ENCODE measurements at places on chromosomes 3 and 15.

- no peak for DNase-seq
Observed at GRCh38 chr3:139642996-139643395, 34.8 kb downstream of the NMNAT3 start.

DNA sequence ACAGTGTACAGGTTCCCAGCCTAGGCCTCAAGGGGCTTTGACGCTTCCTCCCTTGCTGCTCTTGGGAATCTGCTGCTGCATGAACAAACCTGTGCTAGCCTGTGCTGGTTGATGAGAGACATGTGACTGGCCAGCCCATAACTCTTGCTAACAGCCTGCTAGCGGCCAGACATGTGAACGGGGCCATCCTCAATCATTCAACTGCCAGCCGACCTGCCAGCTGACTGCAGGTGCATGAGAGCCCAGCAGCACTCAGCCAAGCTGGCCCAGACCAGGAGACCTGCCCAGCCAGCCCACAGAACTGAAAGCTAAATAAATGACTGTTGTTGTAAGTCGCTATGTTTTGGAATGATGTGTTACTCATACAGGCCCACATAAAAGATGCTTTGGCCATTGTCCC, 82.4 kb upstream of the DLG1 start:
- DNase-seq, result no peak

- DNase-seq, result no peak
Observed at GRCh38 chr3:4458961-4459360, 8.1 kb downstream of the SUMF1 start.

DNA sequence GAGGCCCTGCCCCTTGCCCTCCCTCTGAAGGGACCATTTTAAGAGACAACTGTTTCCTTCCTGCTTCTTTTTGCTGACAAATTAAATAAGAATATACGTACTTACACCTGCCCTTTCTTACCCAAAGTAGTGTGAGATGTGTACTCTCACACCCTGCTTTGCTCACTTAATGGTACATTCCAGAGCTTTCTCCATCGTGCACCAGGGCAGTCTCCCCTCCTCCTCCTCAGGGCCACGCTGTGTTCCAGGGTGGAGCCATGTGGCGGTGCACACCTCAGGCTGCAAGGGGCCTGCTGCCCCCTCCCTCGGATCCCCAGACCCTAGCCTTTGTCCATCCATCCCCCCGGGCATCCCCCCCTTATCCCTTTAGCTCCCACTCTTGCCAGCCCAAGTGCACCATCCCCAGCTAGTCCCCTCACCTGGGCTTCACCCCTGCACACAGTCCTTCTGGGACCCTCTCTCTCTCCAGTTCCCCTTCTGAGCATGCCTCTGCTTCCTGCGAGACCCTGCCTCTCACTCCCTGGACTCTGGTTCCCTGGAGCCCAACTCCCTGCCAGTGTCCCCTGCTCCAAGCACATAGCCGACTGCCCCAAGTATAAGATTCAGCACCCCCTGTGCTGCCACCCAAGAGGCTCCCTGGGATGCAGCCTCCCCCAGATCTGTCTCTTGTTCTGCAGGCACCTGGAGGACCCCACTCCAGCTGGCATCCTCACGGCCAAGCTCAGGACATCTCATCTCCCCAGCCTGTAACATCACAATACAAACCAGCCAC, 89.5 kb upstream of the IQSEC1 start:
- no peak for DNase-seq

DNA sequence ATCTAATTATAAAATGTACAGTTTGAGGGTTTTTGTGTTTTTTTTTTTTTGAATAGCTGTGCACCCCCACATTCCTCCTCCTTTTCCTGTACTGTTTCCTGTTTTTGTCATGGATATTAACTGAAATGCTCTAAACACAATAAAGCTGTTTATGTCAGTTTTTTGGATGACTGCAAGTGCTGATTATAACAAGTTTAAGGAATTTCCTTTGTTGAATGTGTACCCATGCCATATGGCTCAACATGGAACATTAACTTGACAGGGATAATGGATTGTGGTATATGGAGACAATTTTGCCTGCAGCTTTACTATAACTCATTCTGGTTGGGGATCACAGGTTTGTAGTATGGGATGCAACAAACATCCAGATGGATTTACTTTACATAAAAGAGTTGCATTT, 216.4 kb downstream of the TCF12 start:
- no peak for DNase-seq

DNA sequence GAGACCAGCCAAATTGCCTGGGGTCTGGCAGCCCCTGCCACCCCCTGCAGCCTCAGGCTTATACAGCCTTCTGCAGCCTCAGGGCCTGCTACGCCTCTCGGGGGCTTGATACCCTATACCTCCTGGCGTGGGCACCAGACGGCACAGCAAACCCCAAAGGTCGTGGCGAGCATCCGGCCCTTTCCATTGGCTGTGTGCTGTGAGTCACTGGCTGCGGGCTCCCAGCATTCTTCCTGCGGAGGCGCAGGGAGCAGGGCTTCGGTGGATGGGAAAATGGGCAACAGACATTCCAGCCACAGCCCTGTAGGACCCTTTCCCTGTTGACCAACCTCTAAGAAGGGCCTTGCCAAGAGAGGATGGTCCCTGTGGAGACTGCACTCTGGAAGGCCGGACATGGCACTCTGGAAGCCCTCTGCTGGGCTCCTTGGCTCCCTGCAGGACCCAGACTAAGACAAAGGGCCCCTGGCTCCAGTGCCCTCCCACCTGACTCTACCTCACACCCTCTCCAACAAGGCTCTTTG, 59.6 kb downstream of the ITGA11 start:
- no peak for DNase-seq

GRCh38 chr3:168121184-168122017, 25.7 kb upstream of the GOLIM4 start:
- DNase-seq, result no peak

- DNase-seq, result no peak
Observed at GRCh38 chr3:46904303-46905212, 27.0 kb downstream of the PTH1R start.

Data from NCI-H2081 treated with DMSO at 0.1 percent for 48 hours (cell line).